Colonic mucosa (tissue), 4 donors: ENCODE measurements at places on chromosomes 1 and 21. TPM values are rescaled to one million over a fixed set of nuclear protein-coding genes. Genes with fewer than 3 reads are reported as not detected.

The CHIA gene
- not detected for total RNA-seq

DNA sequence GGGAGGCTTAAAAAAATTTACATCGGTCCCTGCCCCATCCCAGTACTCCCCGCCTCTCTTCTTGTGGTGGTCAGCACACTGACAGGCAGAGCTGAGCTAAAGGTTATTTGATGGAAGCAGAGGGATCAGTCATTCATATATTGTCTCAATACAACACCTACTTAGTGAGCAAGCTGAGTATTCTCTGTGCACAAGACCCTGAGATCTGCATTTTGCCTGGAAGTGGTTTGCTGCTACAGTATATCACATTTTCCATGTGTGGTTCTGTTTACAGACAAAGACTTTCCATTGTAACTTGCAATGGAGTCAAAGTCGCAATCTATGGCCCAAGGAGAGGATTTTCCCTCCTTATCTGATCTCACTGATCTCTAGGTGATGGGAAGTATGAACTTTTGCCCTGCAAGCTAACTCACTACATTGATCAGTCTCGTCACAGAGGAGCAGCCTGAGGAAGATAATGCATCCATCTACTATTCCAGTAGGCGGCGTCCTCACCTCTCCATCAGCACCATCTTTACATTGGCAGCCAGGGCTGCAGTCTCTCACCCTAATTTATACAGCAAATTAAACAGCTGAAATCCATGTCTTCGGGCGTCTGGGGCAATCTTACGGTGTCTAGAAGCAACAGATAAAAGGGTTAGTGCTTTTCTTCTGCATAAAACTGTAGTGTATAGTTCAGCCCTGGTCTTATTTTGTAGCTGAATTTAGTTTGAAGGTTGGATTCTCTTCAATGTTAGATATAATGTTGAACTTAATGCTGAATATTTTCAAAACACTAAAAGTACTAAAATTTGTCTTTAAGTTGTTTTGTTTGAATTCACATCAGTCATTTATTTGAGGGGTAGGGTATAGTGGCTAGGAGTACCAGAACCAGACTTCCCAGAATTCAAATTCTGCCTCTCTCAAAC lies 3.2 kb upstream of the TRAF5 start:
- peak; percentile 74 for DNase-seq

GRCh38 chr21:34131586-34131985 lies 58.2 kb downstream of the MRPS6 start:
- DNase-seq = no peak

DNA sequence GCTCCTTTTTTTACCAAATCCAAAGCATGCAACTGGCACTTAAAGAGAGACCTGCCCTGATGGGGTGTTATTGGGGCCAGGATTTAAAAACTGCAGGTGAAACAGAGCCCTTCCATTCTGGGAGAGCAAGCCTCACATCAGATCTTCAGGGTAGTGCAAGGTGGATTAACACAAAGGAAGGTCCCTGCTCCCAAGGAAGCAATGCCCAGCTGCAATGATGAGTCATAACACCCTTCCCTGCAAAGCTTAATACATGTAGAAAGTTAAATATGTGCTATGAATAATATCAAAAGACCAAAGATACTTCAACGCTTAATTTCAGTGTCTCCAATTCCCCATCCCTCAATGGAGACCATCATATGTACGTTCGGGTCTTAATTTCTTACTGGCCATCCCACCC lies 508.0 kb downstream of the OMA1 start:
- DNase-seq = no peak

DNA sequence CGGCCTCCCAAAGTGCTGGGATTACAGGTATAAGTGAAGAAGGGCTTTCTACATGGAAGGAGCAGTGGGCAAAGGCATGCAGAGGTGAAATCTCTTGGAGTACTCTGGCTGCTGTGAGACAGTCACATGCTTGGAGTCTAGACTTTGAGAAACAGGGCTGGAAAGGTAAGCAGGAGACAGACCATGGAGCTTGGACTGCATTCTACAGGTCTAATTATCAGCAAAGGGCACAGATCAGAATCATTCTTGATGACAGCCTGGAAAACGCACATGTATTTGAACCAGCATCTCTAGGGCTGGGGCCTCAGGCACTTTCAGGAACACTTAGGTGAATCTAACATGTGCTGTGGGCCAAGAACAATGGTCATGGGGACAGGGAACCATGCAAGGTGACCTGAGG lies 7.3 kb upstream of the PRELP start:
- no peak for DNase-seq

The PDZK1IP1 gene
- 40.6 TPM for total RNA-seq

The REN gene
- total RNA-seq = 0.82 TPM

GRCh38 chr1:15332525-15332924 lies 77.2 kb upstream of the EFHD2 start:
- DNase-seq = no peak

- DNase-seq = no peak
These were observed 596 bp downstream of the PADI4 start for GRCh38 chr1:17308593-17308992.

The ABCA4 gene
- total RNA-seq = 0.02 TPM

The MCOLN3 gene
- total RNA-seq = 0.98 TPM

The KIAA1614 gene
- 0.74 TPM for total RNA-seq

DNA sequence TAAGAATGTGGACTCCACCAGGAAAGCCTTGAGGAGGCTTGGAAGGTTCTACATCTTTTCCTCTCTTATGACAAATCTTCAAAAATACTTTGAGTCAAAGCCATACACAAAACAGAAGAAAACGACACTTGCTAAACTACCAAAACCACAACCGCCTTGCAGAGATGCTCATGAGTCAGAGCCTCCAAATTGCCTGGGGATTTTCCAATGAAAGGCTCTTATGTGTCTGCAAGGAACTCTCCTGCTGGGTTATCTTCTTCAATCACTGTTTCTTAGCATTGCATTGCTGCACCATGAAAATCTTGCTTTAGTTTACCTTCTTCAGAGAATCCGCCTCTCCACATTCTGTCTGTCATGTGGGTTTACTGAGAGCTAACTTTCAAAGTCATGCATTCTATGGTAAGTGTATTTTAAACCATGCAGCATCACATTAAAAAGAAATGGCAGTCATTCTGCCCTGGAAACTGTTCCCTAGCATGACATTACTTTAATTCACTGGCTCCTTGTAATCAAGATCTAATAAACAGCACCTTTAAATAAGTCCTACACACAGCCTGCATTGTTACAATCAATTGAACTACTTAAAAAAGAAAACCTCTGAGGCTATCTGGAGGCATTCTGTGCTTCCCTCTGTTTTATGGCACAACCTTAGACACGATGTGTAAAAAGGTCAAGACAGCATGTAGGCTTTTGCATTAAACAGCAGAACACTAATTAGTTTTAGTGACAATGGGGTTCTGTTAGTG lies 210.0 kb upstream of the FOXD3 start:
- DNase-seq = no peak

GRCh38 chr1:145690587-145691558 lies 16.3 kb downstream of the PDZK1 start:
- DNase-seq = no peak

The HSD3B1 gene
- total RNA-seq = 0.72 TPM

GRCh38 chr1:112389689-112390088 lies 6.3 kb upstream of the CTTNBP2NL start:
- DNase-seq = no peak

- DNase-seq = peak; percentile 54
These were observed 92.8 kb downstream of the C1orf21 start for GRCh38 chr1:184479435-184480167.

The CCDC27 gene
- total RNA-seq = not detected

The NBPF11 gene
- 8.2 TPM for total RNA-seq

DNA sequence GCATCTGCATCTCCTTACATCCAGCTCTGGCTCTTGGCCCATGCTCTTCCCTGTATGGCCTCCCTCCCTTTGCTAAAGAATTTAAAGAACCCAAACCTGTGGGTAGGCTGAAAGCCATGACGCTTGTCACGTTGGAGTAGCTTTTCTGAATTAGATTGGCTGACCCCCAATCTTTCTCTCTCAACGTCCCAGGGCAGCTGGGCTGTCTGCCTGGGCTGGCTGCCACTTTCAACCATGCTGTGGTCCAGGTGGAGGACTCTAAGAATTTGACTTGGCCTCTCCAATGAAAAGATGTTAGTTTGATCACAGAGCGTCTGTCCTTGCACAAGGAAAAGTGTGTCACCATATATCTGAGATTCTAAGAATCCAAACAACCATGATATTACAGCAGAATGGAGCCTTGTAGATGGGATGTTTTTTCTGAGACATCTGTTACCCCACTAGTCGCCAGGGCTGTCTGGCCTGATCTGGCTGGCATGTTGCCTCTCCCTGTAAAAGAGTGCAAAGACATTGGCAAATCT lies 6.5 kb upstream of the IGSF3 start:
- DNase-seq = no peak

DNA sequence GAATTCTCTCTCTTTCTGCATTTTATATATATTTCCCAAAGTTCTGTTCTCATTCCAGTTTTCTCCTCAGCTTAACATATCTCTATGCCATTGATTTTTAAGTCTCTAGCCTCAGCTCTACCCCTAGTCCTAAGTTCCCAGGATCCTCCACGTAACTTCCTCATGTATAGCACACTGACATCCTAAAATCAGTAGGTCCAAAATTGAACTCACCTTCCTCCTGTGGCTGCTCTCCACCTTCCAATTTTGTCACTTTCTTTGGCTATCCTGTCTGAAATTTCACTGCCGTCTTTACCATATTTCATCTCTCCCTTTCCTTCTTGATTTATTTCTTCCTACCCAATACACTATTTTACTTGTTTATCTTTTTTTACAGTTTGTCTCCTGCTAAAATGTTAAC lies 1.5 kb downstream of the SLAMF6 start:
- DNase-seq = no peak

GRCh38 chr1:55131218-55131617 lies 83.9 kb downstream of the USP24 start:
- no peak for DNase-seq

The OLFM3 gene
- total RNA-seq = not detected

The FCGR1A gene
- total RNA-seq = 2.7 TPM

DNA sequence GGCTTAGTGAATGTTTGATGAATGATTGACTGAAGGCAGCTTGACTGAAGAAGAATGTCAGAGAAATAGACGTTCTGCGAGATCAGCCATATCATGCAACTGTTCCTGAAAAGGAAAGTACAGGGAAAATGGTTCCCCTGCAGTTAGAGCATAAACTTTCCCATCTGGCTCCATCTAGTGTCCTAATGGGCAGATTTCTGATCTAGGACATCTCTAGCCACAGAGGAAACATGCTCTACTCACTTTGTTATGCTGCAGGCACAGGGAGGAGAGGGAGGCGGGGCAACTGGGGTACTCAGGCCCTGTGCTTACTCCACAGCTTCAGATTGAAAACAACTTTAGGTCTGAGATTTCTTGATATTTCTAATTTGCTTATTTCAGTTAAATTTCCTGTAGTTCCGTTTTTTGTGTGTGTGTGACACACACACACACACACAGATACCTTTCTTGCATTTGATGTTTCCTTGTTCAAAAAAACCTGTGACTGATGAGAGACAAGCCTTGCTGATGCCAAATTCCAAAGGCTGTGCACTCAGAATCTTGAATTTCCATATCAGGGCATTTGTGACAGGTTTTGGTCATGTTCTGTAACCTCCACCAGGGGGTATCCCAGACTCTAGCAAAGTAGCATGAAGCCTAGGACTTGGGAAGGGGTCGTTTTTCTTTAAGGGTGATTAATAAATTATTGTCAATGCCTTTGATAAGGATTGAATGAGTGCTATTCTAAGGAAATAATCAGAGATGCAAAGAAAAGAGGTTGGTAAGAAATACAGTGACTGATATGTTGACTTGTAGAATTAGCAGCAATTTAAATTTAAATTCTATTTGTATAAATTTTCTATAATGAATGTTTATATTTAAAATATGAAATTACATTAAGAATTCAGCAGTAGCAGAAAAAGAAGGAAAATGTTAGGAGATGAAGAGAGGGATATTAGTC lies 139.7 kb upstream of the BEND5 start:
- DNase-seq = no peak

The TMEM240 gene
- total RNA-seq = 0.77 TPM

The SCAF4 gene
- 35.1 TPM for total RNA-seq

DNA sequence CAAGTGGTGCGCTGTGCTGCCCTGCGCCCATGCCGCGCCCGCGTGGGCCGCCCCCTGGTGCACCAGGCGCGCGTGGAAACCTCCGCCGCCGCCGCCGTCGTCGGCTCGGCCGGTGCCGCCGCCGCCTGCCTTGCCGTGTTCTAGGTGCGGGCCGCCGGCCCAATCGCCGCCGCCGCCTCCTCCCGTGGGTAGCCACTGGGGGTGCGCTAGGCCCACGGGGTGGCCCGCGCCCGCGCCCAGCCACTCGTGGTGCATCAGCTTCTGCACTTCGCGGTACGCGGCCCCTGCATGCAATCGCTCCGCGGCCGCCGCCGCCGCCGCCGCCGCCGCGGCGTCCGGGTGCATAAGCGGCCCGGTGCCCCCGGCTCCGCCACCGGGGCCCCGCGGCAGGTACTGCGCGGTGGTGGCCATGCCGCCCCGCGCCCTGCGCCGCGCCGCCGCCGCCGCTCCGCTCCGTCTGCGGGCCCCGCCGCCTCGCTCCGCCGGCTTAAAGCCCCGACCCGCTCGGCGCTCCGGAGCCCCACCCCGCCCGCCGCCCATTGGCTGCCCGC lies at the start of gene POU3F1:
Gene POU3F1 (minus strand): TSS at position 461 of the 551 bp plus-strand sequence. CDS start 50 bp downstream, at position 411.
- DNase-seq = no peak

DNA sequence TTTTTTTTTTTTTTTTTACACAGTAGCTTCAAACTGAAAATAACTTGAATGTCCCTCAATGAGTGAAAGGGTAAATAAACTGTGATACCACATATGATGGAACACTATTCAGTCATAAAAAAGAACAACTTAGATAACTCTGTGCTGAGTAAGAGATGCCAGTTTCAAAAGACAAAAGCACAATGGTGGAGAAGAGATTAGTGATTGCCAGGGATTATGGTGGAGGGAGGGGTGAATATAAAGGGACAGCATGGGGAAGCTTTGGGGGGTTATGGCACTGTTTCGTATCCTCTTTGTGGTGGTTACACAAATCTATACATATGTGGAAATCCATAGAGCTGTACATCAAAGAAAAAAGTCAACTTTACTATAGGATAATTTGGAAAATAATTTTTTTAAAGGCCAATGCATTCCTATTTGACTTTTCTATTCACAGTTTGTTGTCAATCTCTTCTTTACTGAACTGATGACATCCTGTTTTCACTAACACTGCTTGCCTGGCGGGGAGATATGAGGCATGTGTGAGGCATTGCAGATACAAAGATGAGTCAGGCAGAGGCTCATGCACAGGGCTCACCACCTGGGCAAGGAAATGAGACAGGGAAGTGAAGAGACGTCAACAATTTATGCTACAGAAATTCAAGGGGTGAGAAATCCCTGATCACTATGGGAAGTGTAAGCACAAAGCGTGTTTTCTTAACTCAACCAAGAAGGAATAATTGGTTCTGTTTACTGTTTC lies 302.7 kb downstream of the DUSP10 start:
- DNase-seq = no peak

The LMO4 gene
- 24.1 TPM for total RNA-seq

The MTARC1 gene
- 37.0 TPM for total RNA-seq

GRCh38 chr21:38637161-38637560 lies 138.9 kb upstream of the ERG start:
- no peak for DNase-seq

The MRPS21 gene
- total RNA-seq = 68.6 TPM

- peak; percentile 9 for DNase-seq
These were observed 5.2 kb upstream of the FTCD start for GRCh38 chr21:46160657-46160906.

- no peak for DNase-seq
These were observed 49.4 kb downstream of the DYRK1A start for GRCh38 chr21:37415939-37416338.

- DNase-seq = no peak
These were observed 647.2 kb upstream of the CXADR start for GRCh38 chr21:16865632-16866031.

- DNase-seq = no peak
These were observed 11.6 kb upstream of the KCNJ15 start for GRCh38 chr21:38244885-38245869.
